Glutamatergic neuron (in vitro differentiated cells): ENCODE measurements at places on chromosomes 1 and 21. TPM values are rescaled to one million over a fixed set of nuclear protein-coding genes. Genes with fewer than 3 reads are reported as not detected.

GRCh38 chr1:56512724-56513494, 66.5 kb downstream of the PLPP3 start:
- DNase-seq = no peak
- no peaks in the 10 kb centered on the region for H3K36me3 ChIP-seq
- H3K4me3 ChIP-seq = no peak overlapping the region
- H3K27me3 ChIP-seq = peaks cover 8% of the 10 kb centered on the region

The TIAM1 gene
- 23.3 TPM for total RNA-seq

- H3K36me3 ChIP-seq = no peaks in the 10 kb centered on the region
- H3K4me1 ChIP-seq = peaks cover 3% of the 10 kb centered on the region
- no peak for DNase-seq
Measured at GRCh38 chr21:43572446-43572845, 86.8 kb downstream of the HSF2BP start.

DNA sequence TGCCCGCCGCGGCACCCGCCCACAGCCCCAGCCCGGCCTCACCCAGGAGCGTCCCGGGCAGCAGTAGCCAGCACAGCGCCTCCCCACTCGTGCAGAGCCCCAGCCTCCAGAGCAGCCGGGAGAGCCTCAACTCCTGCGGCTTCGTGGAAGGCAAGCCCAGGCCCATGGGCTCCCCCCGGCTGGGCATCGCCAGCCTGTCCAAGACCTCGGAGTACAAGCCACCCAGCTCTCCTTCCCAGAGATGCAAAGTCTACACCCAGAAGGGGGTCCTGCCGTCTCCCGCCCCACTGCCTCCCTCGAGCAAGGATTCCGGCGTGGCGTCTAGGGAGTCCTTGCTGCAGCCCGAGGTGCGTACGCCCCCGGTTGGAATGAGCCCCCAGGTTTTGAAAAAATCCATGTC, 531.2 kb downstream of the KIF26B start:
- no peak overlapping the region for H3K4me3 ChIP-seq
- H3K27ac ChIP-seq = no peak overlapping the region
- peaks cover 9% of the 10 kb centered on the region for H3K4me1 ChIP-seq
- DNase-seq = no peak

The THRAP3 gene
- total RNA-seq = 119 TPM
